ENCODE measurements at places on chromosomes 7 and 10.

DNA sequence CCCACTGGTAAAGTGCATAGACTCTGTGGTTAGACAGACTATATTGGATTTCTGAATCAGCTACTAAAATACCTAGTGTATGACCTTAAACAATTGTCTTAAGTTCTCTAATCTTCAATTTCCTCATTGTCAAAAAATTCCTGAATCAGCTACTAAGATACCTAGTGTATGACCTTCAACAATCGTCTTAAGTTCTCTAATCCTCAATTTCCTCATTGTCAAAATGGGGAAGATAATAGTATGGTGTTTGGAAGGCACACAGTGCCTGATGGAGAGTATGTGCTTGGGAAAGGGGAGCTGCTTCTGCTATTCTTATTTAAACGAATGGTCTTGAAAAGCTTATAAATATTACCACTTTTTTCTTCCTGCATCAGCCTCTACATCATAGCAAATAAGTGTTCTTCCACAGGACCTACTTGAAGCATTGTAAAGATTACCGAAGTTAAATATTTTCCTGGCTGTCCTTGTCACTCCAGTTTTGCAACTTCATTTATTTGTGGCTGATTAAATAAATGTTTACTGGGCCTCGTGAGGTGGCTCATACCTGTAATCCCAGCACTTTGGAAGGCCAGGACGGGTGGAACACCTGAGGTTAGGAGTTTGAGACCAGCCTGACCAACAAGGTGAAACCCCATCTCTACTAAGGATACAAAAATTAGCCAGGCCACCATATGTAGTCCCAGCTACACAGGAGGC, 64.4 kb upstream of the ITGA8 start:
- no peak for DNase-seq

DNA sequence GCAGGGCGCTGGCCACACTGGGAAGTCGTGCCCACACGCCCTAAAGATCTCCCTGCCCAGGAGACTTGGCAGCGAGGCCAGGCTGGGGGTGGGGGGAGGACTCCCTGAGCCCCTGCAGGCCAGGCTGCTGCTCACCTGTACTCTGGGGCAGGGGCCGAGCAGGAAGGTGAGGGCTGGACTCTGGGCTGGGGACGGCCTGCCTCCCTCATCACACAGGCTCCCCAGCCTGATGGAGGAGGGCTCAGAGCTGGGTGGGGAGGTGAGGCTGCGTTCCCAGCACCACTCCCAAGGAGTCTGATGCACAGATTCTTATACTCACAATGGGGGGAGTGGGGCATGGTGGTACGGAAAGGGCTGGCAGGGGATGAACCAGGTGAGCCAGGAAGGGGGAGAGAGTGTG, 71.2 kb downstream of the ELFN1 start:
- no peak for DNase-seq

DNA sequence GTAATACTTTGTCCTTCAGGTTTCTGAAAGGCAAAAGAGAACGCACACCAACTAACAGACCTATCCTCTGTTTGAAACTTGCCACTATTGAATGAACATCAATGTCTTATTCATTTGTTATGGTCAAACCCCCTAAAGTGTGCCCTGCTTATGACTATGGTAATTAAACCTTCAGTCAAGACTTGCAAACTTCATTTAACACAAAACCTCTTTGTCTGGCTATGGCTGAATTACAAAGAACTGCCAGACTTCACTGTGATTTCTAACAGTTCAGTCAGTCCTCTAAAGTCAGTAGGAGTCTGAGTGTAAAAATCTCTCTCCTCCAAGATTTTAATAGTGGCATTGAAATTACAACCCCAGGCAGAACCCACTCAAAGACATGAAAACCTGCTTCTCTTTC, 702.5 kb upstream of the LRRN3 start:
- DNase-seq: no peak

DNA sequence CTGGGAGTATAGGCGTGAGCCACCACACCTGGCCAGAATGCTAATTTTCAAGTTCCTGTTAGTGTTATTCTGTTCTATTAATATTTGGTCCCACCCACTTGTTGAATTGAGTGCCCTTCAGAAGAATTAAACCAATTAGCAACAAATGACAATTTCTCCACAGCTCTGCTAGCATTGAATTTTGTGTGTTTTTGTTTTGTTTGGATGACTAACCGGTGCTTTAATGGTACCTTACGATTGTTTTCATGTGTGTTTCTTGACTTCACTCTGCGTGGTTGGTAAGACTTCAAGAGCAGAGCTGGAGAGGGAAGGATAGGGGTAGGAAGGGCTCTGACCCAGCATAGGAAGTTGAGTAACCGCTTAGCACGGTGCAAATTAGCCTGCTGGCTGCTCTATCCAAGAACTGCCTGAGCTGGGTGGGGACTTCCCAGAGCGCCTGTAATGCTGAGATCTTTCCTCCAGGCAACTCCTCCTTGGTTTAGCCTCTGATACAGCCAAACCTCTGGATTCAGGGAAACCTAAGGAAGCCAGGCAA, 4.6 kb downstream of the ARPC1B start:
- no peak for DNase-seq

- DNase-seq: no peak
Measured at GRCh38 chr7:158766570-158767281, 62.1 kb upstream of the NCAPG2 start.

GRCh38 chr7:20787660-20788419, 1.2 kb upstream of the SP8 start:
- DNase-seq: no peak

- no peak for DNase-seq
Measured at GRCh38 chr7:155252444-155252887, 45.2 kb upstream of the INSIG1 start.
